ENCODE measurements at places on chromosomes 13 and 19.

- DNase-seq: no peak
Observed at GRCh38 chr13:74904556-74904955, 577.4 kb downstream of the TBC1D4 start.

GRCh38 chr13:50249144-50249521, 233.9 kb downstream of the KCNRG start:
- no peak for DNase-seq

- DNase-seq: no peak
Observed at GRCh38 chr13:53013113-53013512, 15.5 kb upstream of the OLFM4 start.

- DNase-seq: no peak
Observed at GRCh38 chr13:31850041-31850555, 110.8 kb downstream of the RXFP2 start.

GRCh38 chr13:114151031-114151430, 18.6 kb upstream of the RASA3 start:
- DNase-seq: no peak

DNA sequence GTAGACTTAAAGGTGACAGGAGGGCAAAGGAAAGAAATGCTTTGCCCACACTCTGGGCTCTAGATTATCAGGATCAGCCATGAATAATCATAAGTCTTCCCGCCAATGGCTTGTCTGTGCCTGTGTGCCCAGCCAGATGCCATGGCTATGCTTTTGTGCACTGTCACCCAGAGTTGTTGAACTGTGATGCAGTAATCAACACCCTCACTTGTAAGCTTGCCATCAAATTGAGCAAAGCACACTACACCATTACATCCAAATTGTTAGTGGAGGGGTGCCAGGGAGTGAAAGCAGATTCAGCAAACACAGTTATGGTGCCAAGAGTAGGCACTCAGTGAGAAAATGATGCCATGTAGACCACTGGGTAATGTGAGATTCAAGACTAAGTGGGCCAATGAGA, 845.3 kb upstream of the MIR17HG start:
- no peak for DNase-seq

GRCh38 chr13:32051156-32051555, 19.6 kb downstream of the FRY start:
- DNase-seq: no peak

GRCh38 chr19:13044231-13044836, 49.1 kb downstream of the NFIX start:
- DNase-seq: no peak

GRCh38 chr19:46840498-46840942, 10.1 kb downstream of the AP2S1 start:
- DNase-seq: no peak

- DNase-seq: peak; percentile 90
Observed at GRCh38 chr19:28940751-28941500, 272.0 kb downstream of the UQCRFS1 start.

GRCh38 chr13:26604784-26605545, 47.5 kb downstream of the WASF3 start:
- no peak for DNase-seq

DNA sequence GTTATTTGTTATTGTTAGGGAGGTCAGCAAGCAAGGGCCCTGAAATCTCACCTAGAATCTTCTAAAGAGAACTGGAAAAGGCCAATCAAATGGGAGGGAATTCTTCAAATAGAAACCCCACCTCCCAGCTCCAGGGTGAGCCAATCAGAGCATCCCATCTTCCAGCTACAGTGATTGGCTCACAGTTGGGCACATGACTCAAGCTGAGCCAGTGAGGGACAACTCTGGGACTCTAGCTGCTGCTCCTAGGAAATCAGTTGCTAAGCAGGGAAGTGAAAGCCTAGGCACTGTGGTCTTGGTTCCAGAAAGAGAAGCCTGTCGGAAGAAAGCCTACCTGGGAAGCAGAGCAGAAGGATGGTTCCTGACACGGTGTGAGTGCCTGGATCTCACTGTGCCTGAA, 13.4 kb downstream of the TM6SF2 start:
- DNase-seq: no peak

DNA sequence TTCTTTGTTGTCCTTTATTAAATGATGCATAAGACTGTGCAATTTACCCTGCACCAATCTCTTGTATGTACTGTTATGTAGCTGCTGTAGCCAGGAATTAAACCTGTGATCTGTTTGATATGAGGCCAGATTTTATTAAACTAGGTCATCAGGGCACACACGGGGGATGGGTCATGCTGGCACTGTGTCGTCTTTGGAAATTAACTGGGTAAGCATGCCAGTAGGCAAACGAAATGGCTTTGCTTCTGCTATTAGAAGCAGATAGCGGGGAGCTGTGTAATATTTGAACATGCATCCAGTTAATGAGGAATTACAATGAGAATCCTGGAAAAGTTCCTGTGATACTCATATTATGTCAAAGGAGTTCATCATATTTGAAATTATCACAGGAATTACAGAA, 23.5 kb downstream of the MTUS2 start:
- DNase-seq: no peak

DNA sequence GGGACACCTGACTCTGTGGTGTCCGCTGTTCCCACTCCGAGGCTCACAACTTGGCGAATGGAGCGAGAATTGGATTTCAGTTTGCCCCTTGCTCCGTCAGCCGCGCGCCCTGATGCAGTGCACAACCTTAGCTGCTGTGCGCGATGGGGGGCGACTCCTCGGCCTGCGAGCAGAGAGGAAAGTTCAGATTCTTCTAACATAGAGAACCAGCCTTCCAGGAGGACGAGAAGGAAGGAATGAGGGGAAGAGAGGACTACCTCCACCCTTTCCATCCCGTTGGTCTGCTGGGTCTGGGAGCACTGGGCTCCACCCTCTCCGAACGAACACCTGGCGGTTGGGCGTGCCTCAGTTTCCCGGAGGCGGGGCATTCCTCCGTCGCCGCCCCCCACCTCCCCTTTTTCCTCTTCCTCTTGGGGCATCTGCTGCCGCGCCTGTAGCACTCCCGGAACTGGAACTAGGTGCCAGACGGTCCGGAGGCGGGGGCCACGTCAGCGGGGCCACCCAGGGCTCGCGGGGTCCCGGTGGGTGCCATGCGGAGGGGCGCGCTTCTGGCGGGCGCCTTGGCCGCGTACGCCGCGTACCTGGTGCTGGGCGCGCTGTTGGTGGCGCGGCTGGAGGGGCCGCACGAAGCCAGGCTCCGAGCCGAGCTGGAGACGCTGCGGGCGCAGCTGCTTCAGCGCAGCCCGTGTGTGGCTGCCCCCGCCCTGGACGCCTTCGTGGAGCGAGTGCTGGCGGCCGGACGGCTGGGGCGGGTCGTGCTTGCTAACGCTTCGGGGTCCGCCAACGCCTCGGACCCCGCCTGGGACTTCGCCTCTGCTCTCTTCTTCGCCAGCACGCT, at the start of gene KCNK6:
Gene KCNK6, plus strand, starts transcription at position 425 of the 838 bp plus-strand sequence. Its CDS starts 106 bp downstream, at position 531.
- no peak for DNase-seq

- DNase-seq: no peak
Observed at GRCh38 chr13:59744747-59745391, 418.9 kb downstream of the DIAPH3 start.

GRCh38 chr13:44089452-44089851, 209.7 kb downstream of the LACC1 start:
- DNase-seq: peak; percentile 17

- no peak for DNase-seq
Observed at GRCh38 chr13:32403108-32403507, 24.8 kb downstream of the N4BP2L1 start.

DNA sequence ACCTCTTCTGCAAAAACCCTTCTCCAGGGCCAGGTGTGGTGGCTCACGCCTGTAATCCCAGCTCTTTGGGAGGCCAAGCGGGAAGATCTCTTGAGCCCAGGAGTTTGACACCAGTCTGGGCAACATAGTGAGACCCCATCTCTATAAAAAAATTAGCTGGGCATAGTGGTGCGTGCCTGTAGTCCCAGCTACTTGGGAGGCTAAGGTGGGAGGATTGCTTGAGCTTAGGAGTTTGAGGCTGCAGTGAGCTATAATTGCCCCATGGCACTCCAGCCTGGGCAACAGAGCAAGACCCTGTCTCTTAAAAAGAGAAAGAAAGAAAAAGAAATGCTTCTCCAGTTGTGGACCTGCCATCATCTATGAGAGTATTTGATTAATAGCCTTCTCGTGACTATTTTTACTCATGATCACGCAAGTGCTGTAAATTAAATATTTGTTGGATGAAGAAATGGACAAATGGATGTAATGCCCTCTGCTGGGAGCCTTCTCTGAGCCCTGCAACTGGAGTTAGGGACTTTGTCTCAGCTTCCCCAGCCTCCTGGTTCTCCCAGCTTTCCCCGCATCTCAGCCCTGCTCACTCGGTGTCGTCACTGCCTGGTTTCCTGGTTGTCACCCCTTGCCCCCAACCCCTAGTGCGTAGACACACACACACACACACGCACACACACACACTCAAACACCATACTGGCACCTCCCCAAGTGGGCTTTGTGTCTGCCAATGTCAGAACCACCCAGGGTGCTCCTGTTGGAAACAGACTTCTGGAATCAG, 12.2 kb downstream of the WIZ start:
- DNase-seq: no peak

DNA sequence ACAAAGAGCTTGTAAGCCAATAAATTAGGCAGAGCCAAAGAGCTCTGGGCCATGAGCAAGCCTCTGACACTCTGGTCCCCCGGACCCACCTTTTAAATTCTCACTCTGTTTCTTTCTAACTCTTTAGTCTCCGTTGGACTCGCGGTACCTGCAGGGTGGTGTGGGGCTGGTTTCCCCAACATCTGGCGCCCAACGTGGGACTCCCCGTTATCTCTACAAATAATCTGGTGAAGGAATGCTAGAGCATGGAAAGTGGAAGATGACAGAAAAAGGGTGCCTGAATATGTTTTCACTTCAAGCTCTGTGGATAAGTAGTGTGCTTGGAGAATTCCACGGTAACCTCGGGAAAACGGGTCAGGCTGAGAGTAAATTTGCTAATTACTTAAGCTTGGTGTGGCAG, 36.5 kb upstream of the CYP2B6 start:
- no peak for DNase-seq

GRCh38 chr19:50215820-50216219, 12.4 kb downstream of the MYH14 start:
- no peak for DNase-seq

DNA sequence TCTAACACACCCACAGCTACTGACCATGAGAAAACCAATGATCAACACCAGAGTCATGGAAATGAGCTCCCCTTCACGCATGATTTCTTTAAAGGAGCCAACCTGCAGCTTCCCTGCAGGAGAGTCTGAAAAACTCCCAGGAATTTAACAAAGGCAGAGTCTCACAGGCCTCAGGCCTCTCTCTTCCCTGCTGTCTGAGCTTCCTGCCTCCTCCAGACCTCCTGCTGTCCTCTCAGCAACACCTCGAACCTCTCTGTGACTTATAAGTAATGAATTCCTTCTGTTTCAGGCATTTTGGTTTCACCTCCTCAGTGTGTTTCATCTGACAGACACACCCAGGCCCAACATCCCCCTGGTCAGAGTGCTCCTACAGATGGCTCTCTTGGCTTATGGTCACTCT, 1044.4 kb downstream of the UQCRFS1 start:
- no peak for DNase-seq

DNA sequence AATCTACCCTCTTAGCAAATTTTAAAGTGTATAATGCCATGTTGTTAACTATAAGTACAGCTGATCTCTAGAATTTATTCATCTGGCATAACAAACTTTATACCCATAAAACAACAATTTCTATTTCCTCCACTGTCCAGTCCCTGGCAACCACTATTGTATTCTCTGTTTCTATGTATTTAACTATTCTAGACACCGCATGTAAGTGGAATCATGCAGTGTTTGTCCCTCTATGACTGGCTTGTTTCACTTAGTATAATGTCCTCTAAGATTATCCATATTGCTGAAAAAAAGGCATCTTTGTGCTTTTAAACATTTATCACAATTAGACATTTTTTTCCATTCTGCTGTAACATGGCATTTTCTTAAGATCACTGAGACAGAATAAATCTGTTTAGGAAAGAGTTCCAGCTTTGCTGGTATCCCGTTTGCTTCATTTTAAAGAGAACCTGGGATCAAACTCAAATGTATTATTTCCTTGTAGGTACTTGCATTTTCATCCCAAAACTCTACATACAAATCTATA, 1191.0 kb downstream of the SLITRK5 start:
- DNase-seq: no peak

DNA sequence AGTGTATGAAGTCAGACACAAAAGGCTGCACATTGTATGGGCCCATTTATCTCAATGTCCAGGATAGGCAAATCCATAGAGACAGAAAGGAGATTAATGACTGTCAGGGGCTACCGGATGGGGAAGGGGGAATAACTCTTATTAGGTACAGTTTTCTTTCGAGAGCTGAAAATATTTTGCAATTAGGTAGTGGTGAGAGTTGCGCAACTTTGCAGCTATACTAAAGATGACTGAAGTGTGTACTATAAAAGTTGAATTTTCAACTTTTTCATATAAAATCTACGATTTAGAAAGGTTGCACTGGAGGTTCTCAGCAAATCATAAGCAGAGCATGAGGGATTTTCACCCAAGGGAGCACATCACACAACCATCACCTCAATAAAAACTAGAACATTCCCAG, 16.1 kb upstream of the SLC15A1 start:
- DNase-seq: no peak

DNA sequence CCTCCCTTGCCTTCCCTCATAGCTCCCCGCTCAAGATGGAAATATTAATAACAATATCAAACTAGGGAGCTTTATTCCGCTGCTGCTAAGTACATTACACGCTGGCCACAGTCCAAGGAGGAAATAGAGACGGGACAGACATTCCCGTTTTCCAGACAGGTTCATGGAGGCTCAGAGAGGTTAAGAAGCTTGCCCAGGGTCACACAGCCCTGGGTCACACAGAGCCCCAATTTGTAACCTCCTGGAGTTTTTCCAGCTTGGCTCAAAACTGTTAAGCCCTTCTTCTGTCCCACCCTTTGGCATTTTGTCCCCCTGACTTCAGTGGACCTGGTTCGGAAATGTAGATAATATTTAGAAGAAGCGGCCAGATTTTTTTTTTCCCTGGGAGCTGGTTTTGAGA, 2.0 kb downstream of the BICRA start:
- DNase-seq: no peak

DNA sequence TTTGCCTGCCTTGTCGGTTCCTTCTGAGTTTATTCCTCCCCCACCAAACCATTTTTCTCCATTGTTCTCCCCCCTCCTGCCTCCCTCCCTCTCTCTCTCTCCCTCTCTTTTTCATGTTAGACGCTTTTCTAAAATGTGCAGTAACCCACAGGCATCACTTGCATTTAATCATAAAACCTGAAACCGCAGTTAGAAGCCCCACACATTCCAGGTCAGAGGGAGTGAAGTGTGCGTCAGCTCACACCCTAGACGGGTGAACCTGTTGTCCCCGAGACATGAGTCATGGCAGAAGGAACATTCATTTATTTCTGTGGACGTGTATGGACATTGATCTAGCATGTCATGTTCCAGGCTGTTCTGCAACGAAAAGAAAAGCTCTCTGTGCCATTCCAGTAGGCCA, 19.9 kb downstream of the ONECUT3 start:
- DNase-seq: peak; percentile 65

DNA sequence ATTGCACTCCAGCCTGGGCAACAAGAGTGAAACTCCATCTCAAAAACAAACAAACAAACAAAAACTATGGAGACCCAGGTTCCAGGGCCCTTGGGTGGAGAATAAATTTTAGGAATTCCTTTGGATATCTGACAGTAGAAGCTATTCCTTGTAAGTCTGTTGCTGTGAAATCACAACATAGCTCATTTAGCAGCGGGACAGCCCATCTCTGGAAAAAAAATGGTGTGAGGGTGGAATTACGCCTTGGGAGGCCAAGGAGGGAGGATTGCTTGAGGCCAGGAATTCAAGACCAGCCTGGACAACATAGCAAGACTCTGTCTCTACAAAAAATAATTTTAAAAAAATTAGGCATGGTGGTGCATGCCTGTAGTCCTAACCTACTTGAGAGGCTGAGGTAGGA, 15.7 kb downstream of the HMGB1 start:
- no peak for DNase-seq

- no peak for DNase-seq
Observed at GRCh38 chr13:75430436-75431209, 51.3 kb downstream of the TBC1D4 start.
